ENCODE measurements at places on chromosomes 2 and 18.

DNA sequence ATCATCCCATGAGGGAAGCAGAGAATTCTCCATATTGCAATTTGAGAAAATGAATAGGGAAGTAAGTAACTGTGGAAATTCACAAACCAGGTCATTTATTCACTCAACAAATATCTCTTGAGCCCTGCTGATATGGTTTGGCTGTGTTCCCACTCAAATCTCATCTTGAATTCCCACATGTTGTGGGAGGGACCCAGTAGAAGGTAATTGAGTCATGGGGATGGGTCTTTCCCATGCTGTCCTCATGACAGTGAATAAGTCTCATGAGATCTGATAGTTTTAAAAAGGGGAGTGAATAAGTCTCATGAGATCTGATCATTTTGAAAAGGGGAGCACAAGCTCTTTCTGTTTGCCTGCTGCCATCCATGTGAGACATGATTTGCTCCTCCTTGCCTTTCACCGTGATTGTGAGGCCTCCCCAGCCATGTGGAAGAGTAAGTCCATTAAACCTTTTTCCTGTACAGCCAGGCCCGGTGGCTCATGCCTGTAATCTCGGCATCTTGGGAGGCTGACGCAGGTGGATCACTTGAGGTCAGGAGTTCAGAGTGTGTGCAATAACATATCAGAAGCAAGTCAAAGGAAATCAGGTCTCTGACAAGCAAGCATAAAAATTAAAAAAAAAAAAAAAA, 193.2 kb downstream of the NDUFA10 start:
- no peak for DNase-seq

DNA sequence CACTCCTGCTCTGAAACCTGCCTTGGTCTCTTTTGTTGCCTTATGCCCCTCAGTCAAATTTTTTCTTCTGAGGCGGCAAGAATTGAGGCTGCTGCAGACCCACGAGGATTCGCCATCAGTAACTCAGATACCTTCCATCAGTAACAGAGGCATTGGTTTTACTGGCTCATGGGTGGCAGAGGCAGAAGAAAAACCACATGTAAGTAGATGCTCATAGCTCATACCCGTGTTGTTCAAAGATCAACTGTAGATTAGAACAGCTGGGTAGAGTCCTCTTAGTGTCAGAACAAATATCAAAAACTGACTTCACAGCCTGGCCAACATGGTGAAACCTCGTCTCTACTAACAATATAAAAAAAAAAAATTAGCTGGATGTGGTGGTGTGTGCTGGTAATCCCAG, 598.0 kb upstream of the SOX11 start:
- DNase-seq = no peak

DNA sequence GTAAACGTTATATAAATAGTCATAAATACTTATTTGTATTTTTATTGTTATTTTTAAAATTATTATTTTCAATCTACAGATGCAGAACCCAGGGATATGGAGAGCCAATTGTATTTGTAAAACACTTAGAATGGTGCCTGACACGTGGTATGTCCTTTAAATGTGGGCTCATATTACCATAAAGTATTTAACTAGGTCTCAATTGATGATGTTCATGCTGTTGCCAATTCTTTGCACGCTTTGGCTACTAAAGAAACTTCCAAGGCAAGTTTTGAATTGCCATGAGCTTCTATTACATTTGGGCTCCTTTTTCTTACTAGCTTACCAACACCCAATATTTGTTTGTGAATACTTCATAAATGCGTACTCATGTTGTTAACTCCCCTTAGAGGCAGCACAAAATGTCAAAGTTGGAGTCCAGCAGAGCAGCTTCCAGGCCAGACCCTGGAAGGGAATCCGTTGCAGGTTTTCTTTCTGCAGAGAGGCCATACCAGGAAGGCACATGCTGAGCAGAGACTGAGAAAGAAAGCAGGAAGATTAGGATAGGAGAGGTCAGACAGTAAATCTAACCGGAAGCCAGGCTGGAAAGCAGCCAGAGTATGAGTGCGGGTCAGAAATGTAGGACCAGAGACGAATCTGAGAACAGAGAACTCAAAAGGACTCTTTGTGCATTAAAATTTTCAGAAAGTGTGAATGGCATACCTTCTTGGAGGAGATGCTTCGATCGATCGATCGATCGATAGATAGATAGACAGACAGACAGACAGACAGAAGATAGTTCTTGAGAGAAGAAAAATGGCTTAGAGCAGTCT, 4.2 kb upstream of the NOSTRIN start:
- no peak for DNase-seq

GRCh38 chr2:15427987-15428386, 133.1 kb downstream of the NBAS start:
- no peak for DNase-seq

GRCh38 chr2:180980943-180981911, 822 bp downstream of the UBE2E3 start:
- peak; percentile 18 for DNase-seq

DNA sequence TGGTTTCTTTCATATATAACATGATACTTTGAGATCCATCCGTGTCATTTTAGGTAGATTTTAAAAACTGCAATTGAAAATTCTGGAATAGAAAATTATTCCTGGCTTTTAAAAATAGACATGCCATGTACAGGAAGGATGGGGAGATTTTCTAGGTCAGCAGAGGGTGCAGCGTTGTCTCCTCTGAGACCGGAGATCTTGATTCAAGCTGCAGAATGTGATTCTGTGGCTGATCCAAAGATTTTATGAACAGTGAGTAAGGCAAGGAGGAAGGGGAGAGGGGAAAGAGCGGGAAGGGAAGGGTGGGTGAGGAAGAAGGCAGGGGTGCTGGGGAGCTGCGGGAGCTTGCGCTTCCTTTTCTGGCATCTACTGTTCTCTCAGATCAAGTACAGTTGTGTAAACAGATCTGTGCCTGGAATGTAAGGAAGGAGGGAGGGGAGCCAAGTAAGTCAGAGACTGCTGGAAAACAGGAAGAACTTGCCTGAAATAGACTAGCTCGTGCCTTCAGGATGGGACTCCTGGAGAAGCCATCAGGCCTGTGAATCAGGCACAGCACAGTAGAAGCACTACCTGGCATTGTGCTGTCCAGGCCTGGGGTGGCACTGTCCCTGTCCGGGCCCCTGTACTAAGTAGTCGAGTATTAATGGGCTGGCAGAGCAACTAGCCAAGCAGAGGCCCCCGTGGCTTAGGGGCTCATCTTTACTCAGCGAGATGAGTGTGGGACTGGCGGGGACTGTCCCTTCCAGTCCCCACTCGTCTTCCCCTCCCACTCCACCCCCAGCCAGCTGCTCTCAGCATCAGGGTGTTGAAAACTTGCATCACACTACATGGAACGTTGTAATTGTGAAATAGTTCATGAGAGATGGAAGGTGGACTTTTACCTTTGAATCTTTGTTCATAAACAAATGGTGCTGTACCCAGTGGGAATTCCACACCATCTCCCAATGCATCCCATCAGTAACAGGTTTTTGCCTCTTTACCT, 163.5 kb downstream of the UXS1 start:
- peak; percentile 76 for DNase-seq
